ENCODE measurements at places on chromosomes 12 and 14. TPM values are rescaled to one million over a fixed set of nuclear protein-coding genes. Genes with fewer than 3 reads are reported as not detected.

The DHRS2 gene
- total RNA-seq = not detected

The SSTR1 gene
- total RNA-seq = 17.6 TPM

The FOXG1 gene
- total RNA-seq = not detected

The BCDIN3D gene
- total RNA-seq = 3.3 TPM

The RTL1 gene
- total RNA-seq = not detected

The DPY19L2 gene
- total RNA-seq = not detected

The TAS2R9 gene
- total RNA-seq = not detected

The DENR gene
- total RNA-seq = 48.6 TPM

The GEMIN2 gene
- 25.5 TPM for total RNA-seq

- no peak overlapping the region for H3K27ac ChIP-seq
- DNase-seq = peak; percentile 90
- H3K4me1 ChIP-seq = peaks cover 14% of the 10 kb centered on the region
- H3K36me3 ChIP-seq = no peaks in the 10 kb centered on the region
- H3K27me3 ChIP-seq = no peaks in the 10 kb centered on the region
Measured at GRCh38 chr14:75709207-75709812, 48.3 kb downstream of the TTLL5 start.

- no peaks in the 10 kb centered on the region for H3K36me3 ChIP-seq
- no peaks in the 10 kb centered on the region for H3K27me3 ChIP-seq
- no peak for DNase-seq
- no peak overlapping the region for H3K4me3 ChIP-seq
- H3K4me1 ChIP-seq = peaks cover 8% of the 10 kb centered on the region
- H3K27ac ChIP-seq = no peak overlapping the region
Measured at GRCh38 chr12:15811214-15812127, 22.3 kb upstream of the EPS8 start.

- no peaks in the 10 kb centered on the region for H3K36me3 ChIP-seq
- no peak overlapping the region for H3K27ac ChIP-seq
- DNase-seq = no peak
- H3K4me1 ChIP-seq = peaks cover 4% of the 10 kb centered on the region
- no peak overlapping the region for H3K4me3 ChIP-seq
Measured at GRCh38 chr14:80956922-80957321, 1.5 kb downstream of the TSHR start.

DNA sequence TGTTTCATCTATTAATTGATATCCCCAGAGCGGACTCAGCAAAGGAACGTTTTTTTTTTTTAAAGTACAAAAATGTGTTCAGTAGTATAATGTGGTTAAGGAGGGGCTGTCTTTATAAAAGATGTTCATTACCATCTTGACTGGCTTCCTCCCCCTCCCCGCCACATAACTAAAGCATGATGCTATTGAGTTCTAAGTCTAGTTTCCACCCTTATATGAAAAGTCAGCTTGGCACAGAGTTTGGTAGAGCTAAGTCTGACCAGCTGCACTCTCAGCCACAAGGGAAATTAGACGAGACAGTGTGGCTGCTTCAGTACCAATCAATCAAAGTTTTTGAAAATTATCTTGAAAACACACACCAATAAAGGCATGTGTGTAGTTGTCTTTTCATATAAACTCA is 1.9 kb upstream of the MYBPC1 start:
- no peaks in the 10 kb centered on the region for H3K4me1 ChIP-seq
- no peak overlapping the region for H3K4me3 ChIP-seq
- no peaks in the 10 kb centered on the region for H3K27me3 ChIP-seq
- H3K27ac ChIP-seq = no peak overlapping the region
- H3K36me3 ChIP-seq = no peaks in the 10 kb centered on the region

DNA sequence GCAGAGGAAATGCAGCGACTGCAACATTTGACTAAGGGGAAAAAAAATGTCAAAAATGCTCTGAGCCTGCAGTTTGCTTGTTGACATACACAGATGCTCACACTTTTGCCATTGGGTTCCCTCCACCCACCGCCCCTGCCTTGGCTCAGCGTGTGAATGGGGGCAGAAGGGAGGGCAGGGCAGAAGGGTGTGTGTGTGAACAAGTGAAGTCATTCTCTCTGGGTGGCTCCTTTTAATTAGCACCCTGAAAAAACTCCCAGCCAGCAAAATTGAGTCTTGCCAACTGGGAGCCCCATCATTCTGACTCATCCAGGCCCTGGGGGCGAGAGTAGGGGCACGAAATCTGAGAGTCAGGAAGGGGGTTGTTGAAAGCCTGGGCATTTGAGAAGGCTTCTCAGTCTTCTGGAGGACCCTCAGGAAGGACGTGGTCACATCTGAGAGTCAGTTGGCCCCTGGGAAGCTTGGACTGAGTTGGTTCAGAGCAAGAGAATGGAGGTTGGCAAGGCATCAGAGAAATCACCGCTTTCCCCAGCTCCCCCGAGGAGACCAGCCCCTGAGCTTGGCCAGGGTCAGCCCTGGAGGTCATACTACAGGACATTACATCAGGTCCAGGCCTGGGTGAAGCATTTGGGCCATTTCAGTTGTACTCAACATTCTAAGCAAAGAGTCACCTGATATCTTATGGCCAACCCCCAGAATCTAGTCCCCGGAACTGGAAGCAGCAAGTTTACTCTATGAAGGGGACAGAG is 22.7 kb upstream of the KRT78 start:
- no peaks in the 10 kb centered on the region for H3K27me3 ChIP-seq
- DNase-seq = peak; percentile 93
- H3K36me3 ChIP-seq = no peaks in the 10 kb centered on the region
- H3K4me3 ChIP-seq = peak overlapping the region; percentile 10
- peak overlapping the region; percentile 93 for H3K27ac ChIP-seq

GRCh38 chr12:14920475-14921126 is 17.7 kb downstream of the ERP27 start:
- H3K36me3 ChIP-seq = no peaks in the 10 kb centered on the region
- H3K4me1 ChIP-seq = no peaks in the 10 kb centered on the region
- H3K27ac ChIP-seq = no peak overlapping the region
- H3K4me3 ChIP-seq = no peak overlapping the region

DNA sequence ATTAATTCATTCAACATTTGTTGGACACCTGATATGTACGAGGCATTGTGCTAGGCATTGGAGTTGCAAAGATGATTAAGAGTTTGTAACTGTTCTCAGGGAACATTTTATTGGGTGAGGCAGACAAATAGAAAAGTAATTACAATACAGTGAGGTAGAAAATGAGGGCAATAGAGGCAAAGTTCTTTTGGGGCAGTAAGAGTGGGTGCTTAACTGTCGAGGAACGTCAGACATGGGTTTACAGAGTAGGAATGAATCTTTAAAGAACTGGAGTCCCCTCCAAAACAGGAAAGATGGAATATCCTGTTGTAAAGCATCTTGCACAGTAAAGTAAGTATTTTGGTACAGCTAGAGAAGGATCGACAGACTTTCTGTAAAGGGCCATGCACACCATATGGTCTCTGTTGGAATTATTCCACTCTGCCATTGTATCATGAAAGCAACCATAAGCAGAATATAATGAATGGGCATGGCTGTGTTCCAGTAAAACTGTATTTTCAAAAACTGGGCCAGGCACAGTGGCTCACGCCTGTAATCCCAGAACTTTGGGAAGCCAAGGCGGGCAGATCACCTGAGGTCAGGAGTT is 9.1 kb downstream of the CREBL2 start:
- no peaks in the 10 kb centered on the region for H3K4me1 ChIP-seq
- no peaks in the 10 kb centered on the region for H3K27me3 ChIP-seq
- no peak overlapping the region for H3K27ac ChIP-seq

DNA sequence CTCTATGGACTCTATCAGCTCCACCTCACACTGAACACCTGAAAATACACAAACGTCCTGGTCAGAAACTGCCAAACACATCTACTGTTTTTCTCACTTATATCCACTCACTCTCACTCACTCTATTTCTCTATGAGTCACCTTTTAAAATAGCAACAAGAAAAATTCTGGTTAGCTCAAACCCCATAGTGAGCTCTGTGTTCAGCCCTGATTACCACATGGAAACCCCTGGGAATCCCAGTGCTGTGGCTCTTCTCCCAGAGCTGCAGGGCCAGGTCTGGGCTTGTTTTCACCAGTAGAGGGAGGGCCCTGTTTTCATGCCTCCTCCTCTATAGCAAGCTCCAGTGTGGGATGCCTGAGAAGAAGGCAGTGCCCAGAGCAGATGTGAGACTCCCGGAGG is 1126.1 kb downstream of the TMEM121 start:
- no peaks in the 10 kb centered on the region for H3K36me3 ChIP-seq
- no peak overlapping the region for H3K27ac ChIP-seq
- H3K4me3 ChIP-seq = no peak overlapping the region
- H3K4me1 ChIP-seq = no peaks in the 10 kb centered on the region
- H3K27me3 ChIP-seq = no peaks in the 10 kb centered on the region

- H3K4me3 ChIP-seq = no peak overlapping the region
- H3K27ac ChIP-seq = no peak overlapping the region
- no peaks in the 10 kb centered on the region for H3K27me3 ChIP-seq
- DNase-seq = peak; percentile 47
- no peaks in the 10 kb centered on the region for H3K4me1 ChIP-seq
Measured at GRCh38 chr14:85195872-85196477, 334.0 kb upstream of the FLRT2 start.

- H3K4me1 ChIP-seq = no peaks in the 10 kb centered on the region
- H3K27ac ChIP-seq = no peak overlapping the region
- H3K36me3 ChIP-seq = no peaks in the 10 kb centered on the region
- H3K27me3 ChIP-seq = no peaks in the 10 kb centered on the region
- DNase-seq = no peak
Measured at GRCh38 chr14:68627868-68628604, 164.8 kb downstream of the ZFP36L1 start.

DNA sequence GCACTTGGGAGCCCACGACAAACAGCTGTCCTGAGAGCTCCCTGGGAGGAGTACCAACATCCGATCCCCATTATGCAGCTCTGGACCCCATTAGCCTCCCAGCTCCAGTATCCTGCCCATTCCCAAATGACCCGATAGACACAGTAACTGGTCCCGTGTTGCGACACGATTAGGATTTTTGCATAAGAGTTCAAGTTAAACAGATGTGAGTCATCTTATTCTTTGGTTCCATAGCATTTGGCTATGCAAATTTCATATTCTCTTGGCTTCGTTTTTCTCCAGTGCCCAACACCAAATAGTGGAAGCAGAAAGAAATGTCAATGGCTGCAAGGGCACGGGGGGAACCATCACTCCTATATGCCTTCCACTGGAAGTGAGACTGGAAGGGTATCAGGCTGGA is 43.0 kb upstream of the LRRC10 start:
- no peak overlapping the region for H3K27ac ChIP-seq
- peaks cover 26% of the 10 kb centered on the region for H3K4me1 ChIP-seq
- H3K4me3 ChIP-seq = no peak overlapping the region
- no peaks in the 10 kb centered on the region for H3K36me3 ChIP-seq
- H3K27me3 ChIP-seq = no peaks in the 10 kb centered on the region
- DNase-seq = peak; percentile 56

- no peak overlapping the region for H3K27ac ChIP-seq
- no peak for DNase-seq
- no peaks in the 10 kb centered on the region for H3K27me3 ChIP-seq
Measured at GRCh38 chr14:102985665-102986064, 63.2 kb downstream of the AMN start.
